ENCODE measurements at places on chromosomes 1 and 21. TPM values are rescaled to one million over a fixed set of nuclear protein-coding genes. Genes with fewer than 3 reads are reported as not detected.

Gene PPIE
- total RNA-seq, result 36.5 TPM

Gene DNAJC6
- 6.6 TPM for total RNA-seq

Gene B4GALT2
- total RNA-seq, result 23.8 TPM

Gene CFHR3
- 0.23 TPM for total RNA-seq

Gene CYB5RL
- total RNA-seq, result 8.8 TPM

Gene PLEKHA6
- total RNA-seq, result 7.1 TPM

Gene NES
- total RNA-seq, result 54.7 TPM

Gene HCRTR1
- not detected for total RNA-seq

Gene RGS4
- 0.81 TPM for total RNA-seq

Gene LEFTY2
- 2.2 TPM for total RNA-seq

Gene IL20
- not detected for total RNA-seq

Gene LRRC39
- 0.58 TPM for total RNA-seq

Gene TRIM17
- 2.6 TPM for total RNA-seq

Gene CLCA4
- not detected for total RNA-seq

Gene CD52
- 348 TPM for total RNA-seq

Gene RBP7
- 8.7 TPM for total RNA-seq

Gene NOC2L
- total RNA-seq, result 54.5 TPM
